ENCODE measurements at places on chromosomes 5 and 9.

GRCh38 chr5:167814828-167815227 lies 476.6 kb upstream of the WWC1 start:
- no peak for DNase-seq

- DNase-seq = no peak
Observed at GRCh38 chr5:79831381-79832309, 142.0 kb downstream of the CMYA5 start.

GRCh38 chr5:180563994-180564393 lies 27.3 kb downstream of the SCGB3A1 start:
- DNase-seq = no peak

- no peak for DNase-seq
Observed at GRCh38 chr5:146451411-146451810, 4.3 kb downstream of the TCERG1 start.

DNA sequence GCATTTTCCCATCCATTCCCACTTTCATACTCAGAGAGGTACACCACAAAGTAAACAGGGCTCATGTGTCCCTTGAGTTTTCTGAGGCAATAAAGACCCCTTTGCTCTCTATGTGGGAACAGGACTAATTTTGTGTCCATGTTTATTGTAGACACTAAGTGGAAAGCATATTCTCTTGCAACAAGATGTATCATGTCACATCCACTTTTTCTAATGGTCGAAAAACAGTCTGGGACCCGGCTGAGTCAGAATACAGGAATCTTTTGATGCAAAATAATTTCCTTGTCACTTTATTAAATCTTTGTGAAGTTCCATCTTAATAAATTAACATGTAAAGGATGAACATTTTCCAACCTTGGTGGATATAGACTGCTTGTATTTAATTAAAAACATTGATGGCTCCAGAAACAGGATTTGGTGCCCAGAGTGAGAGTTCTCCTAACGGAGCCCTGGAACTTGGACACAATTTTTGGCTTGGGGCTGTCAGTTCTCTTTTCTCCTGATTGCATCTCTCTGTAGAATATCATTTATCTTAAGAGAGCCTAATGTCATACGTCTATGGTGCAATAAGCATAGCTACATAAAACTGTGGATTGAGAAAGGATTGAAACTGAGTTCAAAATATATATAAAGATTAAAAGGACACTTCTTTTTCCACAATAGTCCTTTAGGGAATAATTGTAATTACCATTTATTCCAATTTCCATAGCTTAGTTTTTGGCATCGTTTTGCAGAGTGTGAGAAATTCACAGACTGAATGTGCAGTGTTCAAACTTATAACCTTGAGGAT lies 1116.7 kb upstream of the SEMA6A start:
- no peak for DNase-seq

- DNase-seq = no peak
Observed at GRCh38 chr9:75962013-75962661, 71.7 kb downstream of the PCSK5 start.

DNA sequence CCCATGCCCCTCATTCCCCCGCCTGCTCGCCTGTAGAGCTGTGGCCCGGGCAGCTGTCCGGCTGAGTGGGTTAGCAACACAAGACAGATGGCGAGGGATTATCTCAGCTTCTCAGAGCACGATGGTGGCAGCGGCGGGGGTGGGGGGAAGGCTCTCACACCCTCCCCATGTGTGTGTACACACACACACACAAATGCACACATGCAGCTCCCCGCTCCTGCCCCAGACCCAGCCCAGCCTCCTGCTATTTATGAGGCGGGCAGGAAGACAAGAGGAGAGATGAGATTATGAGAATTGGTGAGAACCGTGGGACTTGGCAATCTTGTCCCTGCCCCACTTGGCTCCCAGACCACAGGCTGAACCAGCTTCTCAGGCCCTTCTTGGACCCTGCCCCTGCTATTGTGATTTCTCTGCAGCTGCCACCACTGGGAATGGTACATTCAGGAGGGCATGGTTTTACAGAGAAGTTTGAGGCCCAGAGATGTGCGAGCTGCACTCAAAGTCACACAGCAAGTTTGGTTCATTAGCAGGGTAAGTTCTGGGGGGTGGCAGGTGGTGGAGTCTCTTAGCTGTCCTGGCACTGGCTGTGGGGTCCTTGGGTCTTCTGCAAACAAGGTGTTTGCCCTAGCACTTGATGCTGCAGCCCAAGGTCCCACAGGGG lies 51.0 kb upstream of the PSD2 start:
- DNase-seq = no peak

GRCh38 chr9:133346021-133346785 lies 1.7 kb downstream of the MED22 start:
- no peak for DNase-seq

DNA sequence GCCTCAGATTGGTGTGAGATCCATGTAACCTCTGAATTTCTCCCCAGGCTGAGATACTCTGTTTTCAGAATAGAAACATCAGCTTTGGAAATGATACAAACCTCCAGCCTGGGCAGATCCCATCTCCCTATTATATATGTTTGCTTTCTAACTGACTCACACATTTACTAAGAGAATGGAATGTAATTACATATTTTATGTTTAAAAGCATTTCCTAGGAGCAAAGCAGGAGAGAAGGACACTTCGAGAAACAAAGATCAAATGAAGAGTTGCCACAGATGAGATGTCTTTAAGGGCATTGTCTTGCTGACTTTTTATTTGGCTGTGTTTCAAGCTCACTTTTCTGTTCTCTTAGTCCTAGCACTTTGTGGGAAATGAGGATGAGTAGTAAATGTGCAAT lies 96.3 kb downstream of the CDH18 start:
- DNase-seq = no peak

DNA sequence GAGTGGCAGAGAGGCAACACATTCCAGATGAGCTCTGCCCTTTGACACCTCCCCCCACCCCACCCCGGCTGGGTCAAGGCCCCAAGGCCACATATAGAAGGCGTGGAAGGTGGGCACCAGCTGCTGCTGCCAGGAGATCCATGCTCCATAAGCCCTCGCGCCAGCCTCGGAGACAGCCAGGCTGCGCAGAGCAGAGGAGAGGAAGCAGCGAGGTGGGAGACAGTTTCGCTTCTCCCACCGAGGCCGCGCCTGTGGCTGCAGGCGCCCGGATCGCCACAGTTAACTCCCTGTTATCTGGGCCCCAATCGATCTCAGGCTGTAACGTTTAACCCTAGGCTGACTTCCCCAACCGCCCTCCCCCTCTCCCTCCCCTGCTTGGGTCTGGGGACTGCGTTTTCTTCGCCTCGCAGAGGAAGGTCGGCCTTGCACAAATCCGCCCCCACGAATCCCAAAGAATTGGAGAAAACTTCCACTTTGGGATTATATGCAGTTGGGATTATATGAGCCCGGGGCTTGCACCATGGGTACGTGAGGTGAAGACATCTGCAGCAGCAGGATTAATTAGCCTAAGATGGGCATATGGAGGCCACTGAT lies 1.1 kb upstream of the CXXC5 start:
- DNase-seq = no peak

- DNase-seq = no peak
Observed at GRCh38 chr5:167819406-167819805, 472.0 kb upstream of the WWC1 start.

DNA sequence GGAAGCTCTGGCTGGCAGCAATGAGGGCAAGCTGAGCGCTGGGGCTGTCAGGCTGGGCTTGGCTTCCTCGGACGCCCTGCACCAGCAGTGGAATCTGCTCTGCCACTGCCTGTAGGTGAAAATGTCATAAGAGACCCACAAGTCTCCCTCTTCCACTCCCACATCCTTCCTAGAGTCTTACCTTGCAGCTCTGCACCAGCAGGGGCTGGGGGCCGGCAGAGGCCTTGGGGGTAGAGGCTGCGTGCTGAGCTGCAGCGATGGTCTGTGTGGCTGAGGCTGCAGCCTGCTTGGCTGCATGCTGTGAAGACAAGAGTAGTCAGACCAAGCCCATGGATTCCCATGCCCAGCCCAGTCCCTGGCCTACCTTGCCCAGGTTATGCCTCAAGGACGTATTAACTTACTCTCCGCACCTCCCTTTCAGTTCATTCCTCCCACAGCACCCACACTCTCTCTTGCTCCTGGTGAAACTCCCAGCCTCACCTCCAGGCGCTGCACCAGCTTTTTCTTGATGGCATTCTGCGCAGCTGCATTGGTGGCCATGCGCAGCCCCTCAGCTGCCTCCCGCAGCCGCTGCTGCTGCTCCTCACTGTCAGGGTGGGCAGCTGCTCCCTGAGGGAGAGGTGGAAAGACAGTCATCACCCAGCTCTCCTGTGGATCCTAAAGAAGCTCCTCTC lies 17.3 kb downstream of the TLN1 start:
- DNase-seq = no peak

GRCh38 chr5:42640835-42641234 lies 115.8 kb upstream of the CCDC152 start:
- no peak for DNase-seq

GRCh38 chr9:16575142-16575985 lies 295.1 kb downstream of the BNC2 start:
- no peak for DNase-seq

DNA sequence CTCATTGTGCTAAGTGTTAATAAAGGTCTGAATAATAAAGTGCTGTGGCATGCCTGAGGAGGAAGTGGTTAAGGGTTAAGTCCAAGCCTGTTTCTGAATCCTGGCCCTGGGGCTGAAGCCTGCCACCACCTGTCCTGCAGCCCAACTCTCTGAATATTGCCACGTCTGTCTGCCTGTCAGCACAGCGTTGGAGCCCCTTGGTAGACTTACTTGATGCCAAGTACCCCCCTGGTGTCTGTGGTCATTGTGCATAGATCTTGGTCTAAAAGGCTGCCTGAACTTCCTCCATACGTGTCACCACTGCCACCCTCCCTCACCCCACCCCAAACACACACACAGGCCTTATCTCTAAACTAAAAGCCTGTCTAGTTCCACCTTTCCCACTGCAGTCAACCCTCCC lies 35.4 kb upstream of the SLC2A8 start:
- no peak for DNase-seq

DNA sequence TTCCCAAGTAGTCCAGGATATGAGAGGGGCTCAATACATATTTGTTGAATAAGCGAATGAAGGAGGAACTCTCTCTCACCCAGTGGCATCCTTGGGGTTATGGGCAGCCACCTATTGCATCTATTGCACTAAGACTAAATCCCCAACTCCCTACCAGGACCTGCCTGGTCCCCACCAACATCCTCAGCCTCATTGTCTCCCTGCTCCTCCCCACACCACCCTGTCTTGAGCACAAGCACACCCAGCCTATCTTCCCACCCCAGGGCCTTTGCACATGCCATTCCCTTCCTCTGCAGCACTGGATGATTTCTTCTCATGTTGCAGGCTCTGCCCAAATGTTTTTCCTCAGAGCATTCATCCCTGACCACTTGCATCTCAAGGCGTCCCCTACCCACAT lies 133.8 kb downstream of the BARX1 start:
- no peak for DNase-seq

DNA sequence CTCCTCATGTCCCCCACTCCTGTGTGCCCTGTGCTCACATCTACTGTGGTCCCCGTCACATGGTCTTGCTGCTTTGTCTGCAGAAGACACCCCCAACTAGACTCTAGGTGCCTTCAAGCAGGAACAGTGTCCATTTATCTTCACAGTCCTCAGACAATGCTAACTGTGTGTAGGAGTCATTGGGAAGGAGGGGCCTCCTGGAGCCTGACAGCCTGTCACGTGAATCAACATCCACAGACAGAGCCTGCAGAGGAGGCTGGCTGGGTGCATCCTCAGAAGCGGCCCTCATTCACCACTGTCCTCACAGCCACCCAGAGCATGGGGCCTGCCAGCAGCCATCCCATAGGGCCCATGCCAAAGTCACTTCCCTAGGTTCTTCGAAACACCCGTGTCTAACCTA lies 98.7 kb downstream of the MED10 start:
- no peak for DNase-seq

DNA sequence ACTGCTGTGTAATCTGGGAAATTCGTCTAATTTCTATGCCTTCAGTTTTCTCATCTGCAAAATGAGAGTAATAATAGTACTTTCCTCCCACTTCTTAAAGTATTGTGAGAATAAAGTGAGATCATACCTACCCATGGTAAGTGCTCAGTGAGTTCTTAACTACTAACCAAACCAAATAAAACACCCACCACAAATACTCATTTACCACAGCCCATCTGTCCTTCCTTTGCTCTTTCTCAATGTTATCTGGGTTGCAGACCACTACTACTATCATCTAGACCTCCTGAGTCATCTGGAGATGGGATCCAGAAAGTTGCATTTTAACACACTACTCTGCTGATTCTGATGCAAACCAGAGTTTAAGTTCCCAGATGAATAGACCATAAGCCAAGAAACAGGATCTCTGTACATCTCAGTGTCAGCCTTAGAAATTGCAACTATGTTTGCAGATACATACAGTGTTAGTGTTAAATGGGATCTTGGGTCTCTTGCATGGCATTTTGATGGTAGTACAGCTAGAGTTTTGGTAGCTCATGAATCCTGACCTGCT lies 105.4 kb upstream of the ATP10B start:
- DNase-seq = no peak

- no peak for DNase-seq
Observed at GRCh38 chr5:19565466-19565865, 422.5 kb downstream of the CDH18 start.

DNA sequence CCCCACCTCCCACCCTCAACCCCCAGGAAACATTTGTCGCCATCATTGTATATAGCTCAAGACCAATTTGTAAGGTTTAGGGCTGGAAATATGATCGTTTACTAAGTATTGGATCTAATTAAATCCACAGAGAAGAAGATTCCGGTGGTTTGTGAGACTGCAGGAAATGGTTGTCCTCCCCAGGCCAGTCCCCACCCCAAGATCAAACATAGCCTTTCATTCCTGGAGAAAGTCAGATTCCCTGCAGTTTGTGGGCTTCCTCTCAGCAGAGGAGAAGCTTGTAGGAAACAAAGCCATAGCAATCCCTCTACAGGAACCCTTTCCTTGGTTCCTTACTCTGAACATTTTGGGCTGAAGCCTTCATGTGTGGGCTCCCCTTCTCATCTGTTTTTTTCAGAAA lies 79.2 kb upstream of the TBCA start:
- DNase-seq = no peak

- no peak for DNase-seq
Observed at GRCh38 chr5:154193283-154193682, 2.8 kb downstream of the GALNT10 start.

GRCh38 chr9:92663951-92664350 lies 6.0 kb downstream of the IPPK start:
- DNase-seq = no peak

- no peak for DNase-seq
Observed at GRCh38 chr5:15711892-15712291, 211.9 kb downstream of the FBXL7 start.

DNA sequence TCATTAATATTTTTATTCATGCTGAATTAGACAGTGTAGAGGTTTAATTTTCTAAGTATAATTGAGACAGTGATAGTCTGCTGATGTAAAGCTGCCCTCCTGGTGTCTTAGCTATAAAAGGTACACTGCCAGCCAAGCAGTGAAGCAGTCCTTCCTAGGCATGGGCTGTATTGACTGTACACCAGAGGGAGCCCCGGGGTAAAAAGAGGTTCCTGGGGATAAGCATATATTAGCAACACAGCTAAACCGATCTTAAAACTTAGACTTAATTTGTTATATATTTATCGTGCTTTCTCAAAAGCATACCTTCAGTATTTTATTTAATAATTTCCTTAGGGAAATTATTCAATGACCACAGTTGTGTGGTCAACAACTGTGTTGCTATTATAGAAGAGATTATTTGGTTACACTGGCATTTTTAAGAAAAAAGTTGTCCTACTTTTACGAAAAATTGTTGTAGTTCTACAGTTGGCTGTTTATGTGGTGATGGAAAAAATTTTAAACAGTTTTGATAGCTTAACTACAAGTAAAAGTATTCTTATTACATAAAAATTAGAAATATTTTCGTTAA lies 68.8 kb downstream of the ELL2 start:
- DNase-seq = no peak

- DNase-seq = no peak
Observed at GRCh38 chr9:86036555-86036954, 62.8 kb downstream of the GOLM1 start.

GRCh38 chr5:125148706-125149105 lies 402.3 kb upstream of the ZNF608 start:
- DNase-seq = no peak

Measured in stimulated activated CD4-positive, alpha-beta T cell treated with anti-CD3 and anti-CD28 coated beads, TNF-alpha, amount 100 ng/mL, for 4 hours (primary cell).